ENCODE measurements at places on chromosomes 13 and 19.

GRCh38 chr19:4847190-4847973, 15.9 kb upstream of the TICAM1 start:
- DNase-seq: no peak

DNA sequence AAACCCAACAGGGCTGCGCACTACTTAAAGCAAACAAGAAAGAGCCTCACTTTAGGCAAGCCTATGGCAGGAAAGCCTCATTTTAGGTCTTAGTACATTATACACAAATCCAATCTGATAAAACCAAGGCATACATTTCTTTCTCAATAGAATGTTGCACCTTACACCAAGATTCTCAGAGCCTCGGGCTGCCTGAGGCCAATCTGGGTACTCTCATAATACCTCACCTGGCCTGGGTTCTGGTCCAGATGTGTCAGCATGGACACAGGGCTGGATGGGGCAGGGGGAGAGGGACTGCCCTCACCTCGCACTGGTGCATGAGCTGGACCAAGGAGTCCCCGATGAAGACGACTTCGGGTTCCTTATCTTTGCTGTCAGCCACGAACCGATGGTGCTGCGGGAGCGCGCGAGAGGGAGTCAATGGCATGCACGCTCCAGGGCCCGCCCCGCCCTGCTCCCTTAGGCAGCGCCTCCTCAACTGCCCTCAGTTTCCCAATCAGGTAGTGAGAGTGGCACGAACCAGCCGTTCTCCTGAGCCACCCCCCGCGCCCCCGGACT, at the start of gene PRR19:
PRR19 (plus strand) TSS at position 487 of the 558 bp plus-strand sequence. CDS start 7,453 bp downstream, outside the sequence.
- peak; percentile 43 for DNase-seq

DNA sequence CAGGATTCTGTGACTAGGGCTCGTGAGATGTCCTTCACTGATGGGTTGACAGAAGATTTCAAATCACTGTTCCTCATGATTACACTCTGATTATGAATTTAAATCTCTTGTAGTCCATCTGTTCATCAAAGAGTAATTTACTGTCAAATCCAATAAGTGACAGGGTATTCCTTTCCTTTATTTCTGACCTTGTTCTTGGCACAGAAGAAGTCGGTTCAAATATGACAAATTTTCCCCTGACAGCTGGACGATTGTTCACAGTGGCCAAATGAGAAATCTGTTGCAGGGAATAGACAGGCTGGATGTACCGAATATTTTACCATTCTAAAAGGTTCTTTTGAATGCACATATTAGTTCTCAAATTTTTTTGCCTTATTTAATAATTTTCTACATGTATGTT, 767.3 kb upstream of the GPC6 start:
- DNase-seq: no peak

DNA sequence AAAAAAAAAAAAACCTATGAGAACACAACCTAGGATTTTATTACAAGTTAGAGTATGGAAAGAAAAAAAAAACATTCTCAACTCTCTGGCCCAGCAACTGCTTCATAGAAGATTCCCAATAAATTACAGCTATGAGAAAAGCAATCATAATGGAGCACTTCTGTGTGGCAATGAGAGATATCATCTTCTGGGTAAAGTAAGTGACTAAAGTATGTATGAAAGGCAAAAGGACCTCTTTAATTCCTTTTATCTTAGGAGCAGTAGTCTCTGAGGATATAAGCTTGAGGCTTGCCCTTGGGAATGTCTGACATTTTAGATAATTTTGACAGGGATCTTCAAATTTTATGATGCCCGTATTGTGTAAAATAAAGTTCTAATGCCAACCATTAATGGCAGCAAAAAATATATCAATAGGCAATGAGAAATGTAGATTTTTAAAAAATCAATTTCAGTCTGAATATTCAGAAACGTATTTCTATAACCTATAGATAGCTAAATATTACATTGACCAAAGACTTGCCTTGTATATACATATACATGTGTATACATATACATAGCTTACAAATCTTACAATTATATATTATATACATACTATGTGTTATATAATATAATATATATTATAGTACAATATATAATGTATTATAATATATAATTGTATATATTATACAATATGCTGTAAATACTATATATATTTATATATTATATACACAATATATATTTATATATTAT, 823.9 kb upstream of the SLITRK1 start:
- DNase-seq: no peak

- no peak for DNase-seq
Observed at GRCh38 chr13:114203536-114203935, 24.5 kb downstream of the CFAP97D2 start.

DNA sequence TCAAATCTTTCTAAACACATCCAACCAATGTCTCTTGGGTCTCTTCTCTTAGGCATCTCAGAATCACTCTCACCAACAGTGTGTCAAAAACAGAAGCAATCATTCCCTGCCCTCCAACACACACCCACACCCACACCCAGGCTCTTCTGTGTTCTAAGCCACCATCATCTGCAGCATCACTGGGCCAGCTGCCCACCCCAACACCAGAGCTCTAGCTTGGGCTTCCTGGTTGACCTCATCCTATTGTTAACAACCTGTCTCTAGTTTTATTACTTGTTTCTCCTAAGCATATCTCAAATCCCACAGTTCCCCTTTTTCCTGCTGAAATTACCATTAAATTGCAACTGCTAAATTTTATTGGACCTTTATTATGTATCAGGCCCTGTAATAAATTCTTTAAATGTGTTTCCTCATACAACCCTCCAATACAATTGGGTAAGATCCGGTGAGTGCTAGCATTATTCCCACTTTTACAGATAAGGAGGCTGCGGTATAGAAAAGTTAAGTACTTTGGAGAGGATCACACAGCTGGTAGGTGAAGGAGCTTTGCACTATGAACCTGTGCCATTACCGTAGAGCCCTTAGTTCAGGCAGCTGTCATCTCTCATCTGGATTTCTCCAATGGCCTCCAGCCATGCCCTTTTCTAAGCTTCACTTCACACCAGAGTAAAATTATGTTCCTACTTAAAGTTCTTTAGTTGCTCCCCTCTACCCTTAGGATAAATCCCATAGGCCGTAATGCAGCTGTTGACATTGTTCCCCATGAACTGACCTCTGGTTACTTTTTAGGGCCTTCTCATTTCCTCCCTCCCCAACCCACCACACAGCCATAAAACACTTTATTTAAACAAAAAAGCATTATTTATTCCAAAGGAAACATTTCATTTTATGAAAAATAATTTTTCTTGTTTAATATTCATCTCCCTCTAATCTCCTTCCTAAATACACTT, 227.7 kb downstream of the B3GLCT start:
- DNase-seq: no peak

GRCh38 chr13:69243366-69243765, 864.3 kb upstream of the ATXN8OS start:
- DNase-seq: no peak

GRCh38 chr19:50690439-50690838, 29.2 kb downstream of the SHANK1 start:
- DNase-seq: no peak

DNA sequence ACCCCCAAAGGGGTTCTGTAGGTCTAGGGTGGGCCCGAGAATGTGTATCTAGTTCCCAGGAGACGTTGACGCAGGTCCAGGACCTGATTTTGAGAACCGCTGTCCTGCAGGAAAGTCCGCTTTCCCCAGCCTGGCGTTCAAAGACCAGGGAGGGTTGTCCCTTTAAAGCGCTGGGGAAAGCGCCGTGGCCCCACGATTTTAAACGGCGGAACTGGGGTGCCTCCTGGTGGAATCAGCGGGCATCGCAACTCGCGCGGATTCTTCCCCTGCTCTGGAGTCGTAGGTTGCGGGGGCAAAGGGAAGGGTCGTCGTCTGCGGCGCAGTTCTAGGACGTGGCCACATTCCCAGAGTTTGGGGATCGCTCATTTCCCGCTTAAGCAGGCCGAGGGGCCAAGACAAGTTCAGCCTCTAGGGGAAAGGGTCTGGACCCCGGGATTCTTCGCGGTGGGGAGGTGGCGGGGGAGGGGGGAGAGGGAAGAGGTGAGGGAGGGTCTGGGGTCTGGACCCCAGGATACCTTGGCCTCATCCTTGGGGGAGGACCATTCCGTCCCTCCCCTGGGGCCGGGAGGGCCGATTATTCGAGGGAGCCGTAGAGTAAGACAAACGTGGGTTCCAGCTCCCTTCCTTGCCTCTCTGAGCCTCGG, 7.7 kb downstream of the PNMA8B start:
- DNase-seq: peak; percentile 86

GRCh38 chr19:41328157-41328841, 18.3 kb downstream of the CCDC97 start:
- no peak for DNase-seq

DNA sequence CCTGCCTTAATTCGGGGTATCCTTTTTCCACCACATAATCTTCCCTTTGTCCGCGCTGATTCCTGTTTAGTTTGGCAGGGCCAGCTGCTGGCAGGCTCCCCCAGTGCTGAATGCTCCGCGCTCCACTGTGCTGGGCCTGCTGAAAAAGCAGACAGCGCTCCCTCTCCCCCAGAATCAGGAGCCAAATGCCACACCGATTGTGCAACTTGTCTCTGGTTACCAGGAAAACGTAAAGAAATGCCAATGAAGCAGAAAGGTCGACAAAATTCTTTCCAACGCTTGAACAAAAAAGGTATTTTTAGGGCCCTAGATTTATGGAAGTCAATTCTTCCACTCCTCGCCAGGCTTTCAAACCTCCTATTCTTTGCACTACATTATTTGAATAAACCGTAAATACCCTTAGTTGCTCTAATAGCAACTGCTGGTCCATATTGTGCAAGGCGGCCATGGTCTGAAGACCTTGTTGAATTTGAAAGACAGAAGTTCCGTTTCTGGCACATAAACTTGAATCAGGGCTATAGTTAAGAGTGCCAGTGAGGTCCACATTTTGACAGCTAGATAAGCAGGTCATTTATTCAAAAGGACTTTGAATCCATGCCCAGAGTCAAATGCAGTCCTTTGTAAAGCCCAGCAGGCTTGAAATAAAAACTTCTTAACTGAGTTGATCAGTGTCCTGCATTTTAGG, 206.7 kb upstream of the RFC3 start:
- no peak for DNase-seq

DNA sequence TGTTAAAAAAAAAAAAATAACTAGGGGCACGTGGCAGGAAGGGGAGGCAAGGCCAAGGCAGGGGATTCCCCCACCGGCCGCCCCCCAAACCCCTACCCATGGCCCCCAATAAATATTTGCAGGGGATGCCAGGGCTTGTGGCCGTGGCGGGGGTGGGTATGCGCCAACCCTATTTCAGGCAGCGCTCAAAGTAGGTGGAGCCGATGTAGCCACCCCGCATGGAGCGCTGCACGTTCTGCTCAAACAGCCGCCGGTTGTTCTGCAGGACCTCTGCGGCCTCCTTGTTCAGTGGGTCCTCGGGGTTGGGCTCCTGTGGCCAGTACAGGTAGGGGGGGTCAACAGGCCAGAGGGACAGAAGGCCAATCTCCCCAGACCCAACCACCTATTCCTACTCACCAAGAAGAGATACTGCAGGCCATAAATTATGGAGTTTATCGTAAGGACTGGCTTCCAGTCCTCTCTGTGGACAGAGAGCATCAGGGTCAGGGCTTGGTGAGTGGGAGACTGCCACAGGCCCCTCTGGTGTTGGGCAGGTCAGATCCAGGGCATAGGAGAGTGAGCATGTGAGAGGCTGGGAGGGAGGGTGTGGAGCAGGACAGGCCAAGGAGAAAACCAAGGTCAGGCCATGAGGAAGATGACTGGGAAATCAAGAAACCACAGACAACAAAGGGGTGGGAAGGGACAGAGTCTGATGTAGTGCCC, 1.2 kb upstream of the CHMP2A start:
- DNase-seq: no peak

- no peak for DNase-seq
Observed at GRCh38 chr13:32824675-32825074, 191.5 kb upstream of the KL start.

DNA sequence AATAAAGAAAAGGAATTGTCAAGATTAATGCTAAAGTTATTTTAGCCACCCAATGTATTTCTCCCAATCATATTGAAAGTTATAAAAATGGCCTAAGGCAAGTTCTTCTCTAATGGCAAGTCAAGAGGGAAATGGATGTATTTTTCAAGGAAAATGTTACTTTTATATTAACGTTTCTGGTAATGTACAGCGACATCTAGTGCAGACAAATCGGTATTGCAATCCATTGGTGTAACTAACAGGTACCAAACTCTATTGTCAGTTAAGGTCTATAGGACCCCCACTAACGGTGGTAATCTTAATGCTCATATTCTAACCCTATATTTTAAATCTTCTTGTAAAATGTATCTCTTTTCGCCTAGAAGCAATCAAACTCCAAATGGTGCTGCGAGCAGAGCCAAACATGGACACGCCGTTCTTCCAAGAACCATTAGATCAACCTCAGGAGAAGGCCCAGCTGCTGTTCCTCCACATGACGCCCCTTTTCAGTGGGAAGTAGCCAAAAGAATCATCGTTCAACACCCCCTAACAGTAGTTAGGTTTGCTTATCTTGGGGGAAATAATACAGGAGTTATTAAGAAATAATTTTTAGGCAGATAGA, 98.5 kb upstream of the PABPC3 start:
- DNase-seq: no peak

DNA sequence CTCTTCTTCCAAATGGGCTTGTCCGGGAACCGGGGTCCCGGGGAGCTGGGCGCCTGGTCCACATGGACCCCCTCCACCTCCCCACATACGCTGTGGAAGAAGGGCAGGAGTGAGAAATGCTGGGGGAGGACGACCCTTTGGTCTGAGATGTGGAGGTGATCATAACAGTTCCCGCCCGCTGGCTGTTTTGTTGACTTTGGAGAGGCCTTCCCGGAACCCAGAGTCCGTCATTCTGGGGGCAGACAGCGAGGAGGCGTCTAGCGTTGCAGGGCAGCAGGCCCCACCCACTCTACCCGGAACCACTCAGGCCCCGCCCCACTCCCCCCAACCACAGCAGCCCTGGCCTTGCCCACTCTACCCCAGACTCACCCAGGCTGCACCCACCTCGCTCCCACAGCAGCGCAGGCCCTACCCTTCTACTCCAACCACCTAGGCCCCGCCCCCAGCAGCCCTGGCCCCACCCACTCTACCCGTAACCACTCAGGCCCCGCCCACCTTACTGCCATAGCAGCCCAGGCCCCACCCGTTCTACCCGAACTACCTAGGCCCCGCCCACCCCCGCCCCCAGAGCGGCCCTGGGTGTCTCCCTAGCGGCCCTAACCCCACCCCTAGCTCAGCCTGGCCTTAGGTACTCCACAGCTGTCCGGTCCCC, 7.1 kb downstream of the GPR108 start:
- peak; percentile 65 for DNase-seq

DNA sequence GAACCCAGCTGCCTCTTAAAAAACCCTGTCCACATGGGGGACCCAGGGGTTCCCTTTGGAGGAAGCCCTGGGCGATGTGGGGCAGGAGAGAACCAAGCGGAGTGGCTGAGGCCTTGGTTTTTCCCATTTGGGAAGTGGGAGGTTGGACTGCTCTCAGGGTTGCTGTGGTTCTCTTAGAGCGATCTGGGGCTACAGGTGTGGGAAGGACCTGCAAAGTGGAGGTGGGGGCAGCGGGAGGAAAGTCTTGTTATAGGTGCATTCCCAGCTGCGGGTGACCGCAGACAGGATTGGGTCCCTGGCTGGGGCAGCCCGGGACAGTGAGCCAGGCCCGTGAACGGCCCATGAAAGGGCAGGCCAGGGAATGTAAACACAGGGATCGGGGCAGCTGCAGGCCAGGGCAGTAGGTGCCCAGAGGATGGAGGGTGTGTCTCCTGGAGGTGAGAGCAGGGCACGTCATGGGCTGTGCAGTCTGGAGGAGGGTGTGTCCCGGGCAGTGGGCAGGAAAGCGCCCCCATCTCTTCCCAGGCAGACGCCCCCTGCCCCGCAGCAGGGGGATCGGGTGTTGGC, 814 bp downstream of the SLC25A23 start:
- no peak for DNase-seq

Data from activated naive CD8-positive, alpha-beta T cell treated with anti-CD3 and anti-CD28 coated beads, Interleukin-2, amount 50 U/mL, for 24 hours (primary cell).